ENCODE measurements at places on chromosomes 5 and 9. TPM values are rescaled to one million over a fixed set of nuclear protein-coding genes. Genes with fewer than 3 reads are reported as not detected.

DNA sequence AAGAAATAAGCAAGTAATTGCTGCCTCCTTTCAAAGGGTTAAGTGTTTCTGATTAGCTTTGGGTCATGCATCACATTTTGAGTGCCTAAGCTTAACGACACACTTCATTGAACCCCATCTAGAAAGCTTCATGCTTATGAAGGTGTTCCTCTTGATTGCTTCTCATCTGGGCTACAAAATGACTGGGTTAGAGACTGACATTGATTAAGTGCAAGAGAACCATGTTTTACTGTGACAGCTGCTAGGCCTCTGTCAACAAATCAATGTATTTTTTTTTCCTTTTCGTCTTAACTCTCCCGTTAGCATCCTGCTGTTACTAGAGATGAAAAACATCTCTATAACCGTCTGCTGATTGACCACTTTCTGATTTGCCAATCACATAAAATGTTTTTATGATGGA is 725.0 kb downstream of the TLE1 start:
- no peak overlapping the region for H3K4me3 ChIP-seq
- DNase-seq = no peak
- no peaks in the 10 kb centered on the region for H3K4me1 ChIP-seq
- H3K36me3 ChIP-seq = no peaks in the 10 kb centered on the region

- no peak overlapping the region for H3K4me3 ChIP-seq
- H3K36me3 ChIP-seq = no peaks in the 10 kb centered on the region
- no peak overlapping the region for H3K27ac ChIP-seq
- peaks cover 6% of the 10 kb centered on the region for H3K27me3 ChIP-seq
- no peaks in the 10 kb centered on the region for H3K4me1 ChIP-seq
- DNase-seq = no peak
These were observed 147.4 kb upstream of the IRX4 start for GRCh38 chr5:2030131-2030530.

DNA sequence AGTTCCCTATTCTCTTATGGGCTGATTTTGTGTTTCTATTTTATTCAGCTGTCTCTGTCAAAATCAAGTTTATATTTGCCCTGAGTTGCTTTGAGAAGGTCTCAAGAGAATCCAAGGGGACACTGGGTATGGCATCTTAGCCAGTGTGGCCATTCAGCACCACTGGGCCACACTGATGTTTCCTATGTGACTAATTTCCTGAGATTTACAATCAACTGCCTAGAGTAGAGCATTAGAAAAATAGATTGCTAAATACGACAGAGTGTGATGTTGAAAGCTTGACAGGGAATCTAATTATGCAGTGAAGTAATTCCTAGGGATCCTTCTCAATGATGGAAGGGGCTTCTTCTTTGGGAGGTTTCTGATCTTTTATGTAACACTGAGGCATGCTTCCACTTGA is 141.7 kb downstream of the SV2C start:
- H3K36me3 ChIP-seq = no peaks in the 10 kb centered on the region
- H3K4me1 ChIP-seq = no peaks in the 10 kb centered on the region
- no peak for DNase-seq
- H3K27ac ChIP-seq = no peak overlapping the region

DNA sequence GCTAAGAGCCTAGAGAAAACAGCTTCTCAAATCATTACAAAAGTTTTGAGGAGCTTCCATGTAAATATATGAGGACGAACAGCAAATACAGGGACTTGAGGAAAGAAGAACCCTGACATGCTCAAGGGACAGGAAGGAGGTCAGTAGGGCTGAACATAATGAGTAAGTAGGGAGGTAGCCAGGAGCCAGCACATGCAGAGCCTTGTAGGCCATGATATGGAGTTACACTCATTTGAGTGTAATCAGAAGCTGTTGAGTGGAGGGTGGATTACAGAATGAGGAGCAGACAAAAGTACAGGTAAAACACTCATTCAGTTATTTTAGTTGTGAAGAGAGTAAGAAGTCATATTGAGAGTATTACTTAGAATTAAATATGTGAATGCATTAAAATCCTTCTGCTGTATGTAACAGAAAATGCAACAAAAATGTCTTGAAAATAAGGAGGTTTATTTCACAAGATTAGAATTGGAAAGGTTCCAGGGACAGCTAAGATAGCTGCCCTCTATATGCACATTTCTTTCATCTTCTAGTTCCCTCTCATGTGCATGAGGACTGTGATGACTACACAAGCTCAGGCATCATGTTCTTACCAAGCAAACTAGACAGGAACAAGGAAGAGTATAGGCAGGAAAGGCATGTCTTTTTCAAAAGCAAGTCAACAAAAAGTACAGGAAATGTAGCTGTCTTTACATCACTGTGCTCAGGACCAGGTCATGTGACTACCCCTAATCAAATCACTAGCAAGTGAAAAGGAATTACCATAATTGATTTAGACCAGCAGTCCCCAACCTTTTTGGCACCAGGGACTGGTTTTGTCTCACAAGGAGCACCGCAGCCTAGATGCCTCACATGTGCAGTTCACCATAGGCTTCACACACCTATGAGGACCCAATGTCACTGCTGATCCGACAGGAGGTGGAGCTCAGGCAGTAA is 87.2 kb downstream of the TMEM232 start:
- H3K4me1 ChIP-seq = no peaks in the 10 kb centered on the region
- no peak overlapping the region for H3K4me3 ChIP-seq
- H3K36me3 ChIP-seq = no peaks in the 10 kb centered on the region
- H3K27me3 ChIP-seq = no peaks in the 10 kb centered on the region
- DNase-seq = no peak

- peak; percentile 91 for DNase-seq
- H3K4me3 ChIP-seq = peak overlapping the region; percentile 77
- peaks cover 69% of the 10 kb centered on the region for H3K4me1 ChIP-seq
- H3K27me3 ChIP-seq = no peaks in the 10 kb centered on the region
These were observed 2.8 kb upstream of the RACK1 start for GRCh38 chr5:181246276-181247049.

CDX1 gene
- polyA plus RNA-seq = not detected

RNF208 gene
- polyA plus RNA-seq = 13.9 TPM

DCP2 gene
- polyA plus RNA-seq = 5.3 TPM

GRCh38 chr5:154916874-154917273 is 21.1 kb downstream of the GEMIN5 start:
- no peaks in the 10 kb centered on the region for H3K4me1 ChIP-seq
- DNase-seq = no peak
- no peaks in the 10 kb centered on the region for H3K27me3 ChIP-seq

- H3K4me3 ChIP-seq = no peak overlapping the region
- peaks cover 29% of the 10 kb centered on the region for H3K4me1 ChIP-seq
- no peaks in the 10 kb centered on the region for H3K36me3 ChIP-seq
- H3K27me3 ChIP-seq = no peaks in the 10 kb centered on the region
These were observed 3.9 kb downstream of the TBC1D2 start for GRCh38 chr9:98251551-98251950.

NUP155 gene
- polyA plus RNA-seq = 2.8 TPM

ZNF883 gene
- 0.92 TPM for polyA plus RNA-seq

GRCh38 chr9:99222416-99223270 is 561 bp downstream of the SEC61B start:
- no peaks in the 10 kb centered on the region for H3K27me3 ChIP-seq
- H3K27ac ChIP-seq = peak overlapping the region; percentile 91
- peak overlapping the region; percentile 86 for H3K4me3 ChIP-seq
- H3K4me1 ChIP-seq = peaks cover 61% of the 10 kb centered on the region
- H3K36me3 ChIP-seq = peaks cover 41% of the 10 kb centered on the region

DNA sequence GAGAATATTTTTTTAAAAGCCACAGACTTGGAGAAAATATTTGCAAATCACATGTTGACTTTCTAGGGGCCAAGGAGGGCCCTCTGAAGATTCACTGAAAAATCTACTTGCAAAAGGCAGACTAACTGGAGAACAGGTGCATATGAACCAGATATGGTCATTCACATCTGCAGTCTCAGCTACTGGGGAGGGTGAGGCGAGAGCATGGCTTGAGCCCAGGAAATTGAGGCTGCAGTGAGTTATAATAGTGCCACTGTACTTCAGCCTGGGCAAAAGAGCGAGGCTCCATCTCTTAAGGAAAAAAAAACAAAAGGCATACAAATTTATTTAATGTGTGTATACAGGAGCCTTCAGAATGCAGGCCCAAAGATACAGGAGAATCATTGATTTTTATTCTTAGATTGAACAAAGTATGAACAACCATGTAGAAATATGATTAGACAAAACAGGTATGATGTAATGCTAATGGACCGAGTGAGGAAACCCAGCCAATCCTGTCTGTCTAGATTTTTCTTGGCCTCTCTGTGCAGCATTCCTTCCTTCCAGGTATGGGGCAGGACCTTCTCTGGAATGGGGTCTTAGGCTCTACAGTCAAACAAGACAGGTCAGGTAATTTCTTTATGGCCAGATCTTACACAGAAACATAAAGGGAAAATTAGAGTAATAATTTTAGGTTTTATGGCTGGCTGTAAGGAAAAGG is 15.3 kb upstream of the SLC27A6 start:
- H3K27me3 ChIP-seq = no peaks in the 10 kb centered on the region
- H3K4me3 ChIP-seq = no peak overlapping the region
- no peaks in the 10 kb centered on the region for H3K4me1 ChIP-seq
- DNase-seq = no peak
- H3K27ac ChIP-seq = no peak overlapping the region

- H3K27me3 ChIP-seq = peaks cover 5% of the 10 kb centered on the region
- DNase-seq = no peak
- no peak overlapping the region for H3K4me3 ChIP-seq
- H3K36me3 ChIP-seq = no peaks in the 10 kb centered on the region
These were observed 350.1 kb upstream of the IRX2 start for GRCh38 chr5:3101561-3101960.

ANKRD18A gene
- 0.15 TPM for polyA plus RNA-seq

DNA sequence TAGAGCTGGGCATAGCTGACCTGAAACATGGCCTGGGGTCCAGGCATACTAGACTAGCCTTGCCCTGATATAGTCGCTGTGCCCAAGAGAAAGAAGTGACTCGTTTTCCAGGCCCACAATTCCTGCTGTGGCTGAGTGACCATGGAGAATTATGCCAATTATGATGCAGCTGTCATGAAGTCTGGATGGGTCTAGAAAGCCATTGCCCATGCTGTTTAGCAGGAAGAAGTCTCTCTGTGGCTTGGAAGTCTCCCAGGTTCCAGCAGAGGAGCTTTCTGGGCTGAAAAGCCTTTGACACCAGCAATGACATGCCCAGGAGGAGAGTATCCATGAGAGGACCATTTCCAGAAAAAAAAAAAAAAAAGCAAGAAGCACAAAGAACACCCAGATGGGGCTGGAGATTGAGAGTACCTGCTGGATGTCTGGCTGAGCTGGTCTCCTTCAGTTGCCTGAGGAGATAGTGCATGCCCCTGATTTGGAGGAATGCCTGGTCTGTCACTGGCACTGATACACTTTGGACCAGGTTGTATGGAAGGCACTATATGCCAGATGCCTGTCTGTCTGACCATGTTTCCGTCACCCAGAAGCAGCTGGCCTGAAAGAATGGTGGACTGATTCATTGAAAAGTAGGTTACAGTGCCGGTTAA is 128.0 kb upstream of the EPB41L4A start:
- no peaks in the 10 kb centered on the region for H3K27me3 ChIP-seq
- DNase-seq = no peak
- no peak overlapping the region for H3K27ac ChIP-seq
- no peak overlapping the region for H3K4me3 ChIP-seq
- no peaks in the 10 kb centered on the region for H3K36me3 ChIP-seq
- H3K4me1 ChIP-seq = no peaks in the 10 kb centered on the region

PCDHA6 gene
- 0.06 TPM for polyA plus RNA-seq
